ENCODE measurements at places on chromosomes 13 and 19.
A peak's percentile ranks its signal among the peaks of the same experiment; 100 is the strongest.

DNA sequence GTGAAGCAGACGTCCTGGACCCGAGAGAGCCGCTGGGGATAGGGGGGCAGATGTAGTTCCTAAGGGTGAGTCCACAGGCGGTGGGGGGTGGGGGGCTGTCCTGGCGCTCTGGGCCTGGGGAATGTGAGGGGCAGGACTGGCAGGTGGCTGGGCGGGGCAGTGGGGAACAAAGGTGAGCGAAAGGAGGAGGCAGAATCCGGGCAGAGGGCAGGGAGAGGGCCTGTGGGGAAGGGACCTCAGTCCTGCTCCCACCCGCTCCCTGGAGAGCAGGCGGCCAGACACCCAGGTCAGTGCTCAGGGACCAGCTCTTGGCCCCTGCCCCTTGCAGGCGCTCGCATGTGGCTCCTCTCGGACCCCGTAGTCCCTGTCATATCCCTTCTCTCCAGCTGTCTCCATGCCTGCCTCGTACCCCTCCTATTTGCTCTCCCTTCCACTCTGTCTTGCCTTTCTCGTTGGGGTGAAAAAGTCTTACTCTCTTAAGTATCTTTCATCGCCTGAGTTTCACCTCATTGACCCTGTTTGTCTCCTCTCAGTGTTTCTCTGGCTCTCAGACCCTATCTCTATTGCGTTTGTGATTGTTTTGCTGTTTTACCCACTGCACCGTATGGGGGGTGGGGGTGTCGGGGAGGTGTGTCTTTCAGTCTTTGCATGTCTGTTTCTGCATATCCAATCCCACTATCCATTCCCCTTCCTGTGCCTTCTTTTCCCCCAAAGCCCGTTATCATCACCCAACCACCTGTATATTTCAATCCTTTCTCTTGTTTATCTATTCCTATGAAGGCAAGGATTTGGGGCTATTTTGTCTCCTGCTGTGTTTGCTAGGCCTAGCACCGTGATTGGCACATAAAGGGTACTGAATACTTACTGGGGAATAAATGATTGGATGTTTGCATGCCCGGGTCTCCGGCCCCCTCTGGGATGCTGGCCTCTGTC is 5.8 kb downstream of the SPHK2 start:
- ATAC-seq, result no peak

DNA sequence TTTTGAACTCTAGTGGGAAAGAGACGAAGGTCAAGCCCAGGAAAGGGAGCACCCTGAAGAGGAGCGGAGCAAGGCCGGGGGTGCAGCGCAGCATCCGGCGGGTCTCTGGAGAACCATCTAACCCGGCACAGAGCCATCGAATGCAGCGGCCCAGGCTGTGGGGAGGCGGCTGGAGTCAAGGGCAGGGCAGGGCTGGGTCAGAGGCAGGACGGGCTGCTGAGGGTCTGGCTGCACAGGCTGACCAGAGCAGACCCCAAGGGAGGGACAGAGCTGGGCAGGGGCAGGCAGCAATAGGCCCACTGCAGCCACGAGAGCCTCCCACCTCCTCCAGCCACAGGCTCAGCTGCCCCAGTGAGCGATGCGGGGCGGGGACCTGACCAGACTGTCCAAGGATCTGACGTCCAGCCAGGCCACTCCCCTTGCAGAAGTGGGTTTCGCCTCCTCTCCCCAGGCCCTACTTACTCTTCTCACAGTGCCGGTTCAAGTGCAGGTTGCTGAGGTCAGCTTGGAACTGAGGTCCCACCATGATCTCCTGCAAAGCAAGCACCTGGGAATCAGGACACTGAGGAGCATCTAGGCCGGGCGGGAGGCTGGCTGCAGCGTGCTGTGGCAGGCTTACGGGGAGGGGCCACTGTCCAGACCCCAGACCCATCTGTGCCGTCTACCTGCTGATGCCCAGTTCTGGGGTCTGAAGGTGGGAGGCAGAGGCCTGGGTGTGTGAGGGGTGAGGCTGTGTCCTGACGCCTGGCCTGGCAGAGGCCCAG is 19.2 kb downstream of the MIER2 start:
- ATAC-seq, result no peak

DNA sequence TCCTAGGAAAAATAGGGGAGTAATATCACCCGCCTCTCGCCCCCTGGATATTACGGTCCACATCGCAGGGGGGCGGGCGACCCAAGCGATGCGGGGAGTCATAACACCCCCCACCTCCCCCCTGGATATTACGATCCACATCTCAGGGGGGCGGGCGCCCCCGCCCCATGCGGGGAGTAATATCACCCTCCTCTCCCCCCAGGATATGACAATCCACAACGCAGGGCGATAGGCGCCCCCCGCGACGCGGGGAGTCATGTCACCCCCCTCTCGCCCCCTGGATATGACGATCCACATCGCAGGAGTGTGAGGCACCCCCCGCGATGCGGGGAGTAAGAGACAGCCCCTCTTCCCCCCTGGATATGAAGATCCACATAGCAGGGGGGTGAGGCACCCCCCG is 684.4 kb upstream of the PCDH9 start:
- ATAC-seq, result no peak

DNA sequence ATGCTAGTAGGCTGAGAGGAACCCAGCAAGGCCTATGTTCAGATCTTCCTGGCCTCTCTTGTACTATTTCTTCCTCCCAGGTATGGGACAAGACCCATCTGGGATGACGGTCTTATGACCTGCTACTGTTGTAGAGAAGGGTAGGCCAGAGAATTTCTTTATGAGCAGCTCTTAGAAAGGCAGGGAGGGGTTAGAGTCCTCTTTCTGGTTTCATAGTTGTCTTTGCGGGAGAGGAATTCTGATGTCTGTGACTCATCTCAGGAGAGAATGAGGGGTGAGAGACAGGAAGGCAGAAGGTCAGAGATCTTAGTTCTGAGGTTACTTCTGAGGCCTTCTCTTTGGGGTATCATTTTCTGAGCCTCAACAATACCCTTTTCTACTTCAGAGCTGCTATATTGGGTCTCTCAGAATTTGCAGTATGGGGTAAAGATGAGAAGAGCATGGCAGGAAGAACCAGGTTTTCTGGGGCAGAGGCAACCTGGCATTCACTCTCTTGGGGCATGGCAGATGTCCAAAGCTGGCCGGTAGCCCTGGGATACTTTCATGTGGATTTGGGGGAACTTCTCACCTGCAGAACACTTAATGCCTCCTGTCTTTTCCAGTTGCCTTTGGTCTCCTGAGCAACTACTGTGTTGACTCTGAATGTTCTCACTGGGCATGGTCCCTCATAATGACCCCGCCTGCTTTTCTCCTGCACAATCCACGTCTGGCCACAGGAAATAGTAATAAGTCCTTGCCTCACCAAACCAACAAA is 154.4 kb downstream of the GGACT start:
- peak; percentile 94 for ATAC-seq

DNA sequence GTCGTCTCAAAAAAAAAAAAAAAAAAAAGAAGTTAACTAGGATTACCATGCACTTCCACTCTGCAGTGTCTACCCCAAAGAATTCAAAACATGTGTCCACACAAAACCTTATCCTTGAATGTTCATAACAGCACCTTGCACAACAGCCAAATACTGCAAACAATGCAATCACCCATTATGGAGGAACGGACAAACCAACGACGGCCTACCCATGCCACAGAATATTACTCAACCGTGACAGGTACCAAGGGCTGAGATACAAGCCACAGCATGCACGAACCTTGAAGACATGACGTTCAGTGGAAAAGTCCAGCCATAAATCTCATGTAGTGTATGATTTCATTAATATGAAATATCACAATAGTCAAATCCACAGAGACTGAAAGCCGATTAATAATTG is 3.0 kb upstream of the SHISA7 start:
- no peak for ATAC-seq

GRCh38 chr13:77859450-77859849 is 59.2 kb downstream of the EDNRB start:
- no peak for ATAC-seq

GRCh38 chr19:35742121-35742724 is at the start of gene IGFLR1:
IGFLR1 (minus strand) TSS chr19:35742452; CDS start chr19:35741180, 1,272 bp downstream.
- no peak for ATAC-seq

DNA sequence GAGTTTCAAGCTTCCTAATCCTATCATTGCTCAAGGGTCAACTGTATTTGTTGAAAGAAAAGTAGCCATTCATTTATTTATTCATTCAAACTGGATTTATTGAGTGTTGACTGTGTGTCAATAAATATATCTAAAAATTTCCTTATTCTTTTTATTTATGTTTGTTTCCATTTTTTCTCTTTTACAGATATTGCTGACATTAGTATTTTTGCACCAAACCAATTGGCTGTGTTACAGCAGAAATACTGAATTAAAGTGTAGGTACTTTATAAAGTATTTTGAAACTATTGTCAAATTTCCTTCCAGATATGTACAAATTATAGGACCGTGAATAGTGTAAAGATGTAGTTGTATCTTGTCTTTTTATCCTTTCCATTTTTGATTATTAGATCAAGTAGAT is 692.0 kb upstream of the SLC10A2 start:
- ATAC-seq, result no peak

- no peak for ATAC-seq
These were observed 290.7 kb downstream of the SPRY2 start for GRCh38 chr13:80050252-80050651.

DNA sequence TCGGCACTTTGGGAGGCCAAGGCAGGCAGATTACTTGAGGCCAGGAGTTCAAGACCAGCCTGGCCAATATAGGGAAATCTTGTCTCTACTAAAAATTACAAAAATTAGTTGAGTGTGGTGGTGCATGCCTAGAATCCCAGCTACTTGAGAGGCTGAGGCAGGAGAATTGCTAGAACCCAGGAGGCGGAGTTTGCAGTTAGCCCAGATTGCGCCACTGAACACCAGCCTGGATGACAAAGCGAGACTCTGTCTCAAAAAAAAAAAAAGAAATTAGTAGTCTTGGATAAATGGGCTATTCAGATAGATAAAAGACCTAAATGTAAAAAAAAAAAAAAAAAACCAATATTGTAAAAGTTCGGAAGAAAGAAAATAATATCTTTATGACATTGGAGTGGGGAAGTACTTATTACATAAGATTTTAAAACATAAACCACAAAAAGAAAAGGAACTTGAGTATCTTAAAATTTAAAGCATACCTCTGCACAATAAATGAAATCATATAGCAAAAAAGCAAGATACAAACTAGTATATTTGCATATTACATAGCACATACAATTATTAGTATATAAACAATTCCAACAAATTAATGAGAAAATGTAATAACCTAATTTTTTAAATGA is 26.7 kb upstream of the RNASEH2B start:
- no peak for ATAC-seq

GRCh38 chr13:27035892-27036235 is 135.7 kb downstream of the USP12 start:
- ATAC-seq, result peak; percentile 66

DNA sequence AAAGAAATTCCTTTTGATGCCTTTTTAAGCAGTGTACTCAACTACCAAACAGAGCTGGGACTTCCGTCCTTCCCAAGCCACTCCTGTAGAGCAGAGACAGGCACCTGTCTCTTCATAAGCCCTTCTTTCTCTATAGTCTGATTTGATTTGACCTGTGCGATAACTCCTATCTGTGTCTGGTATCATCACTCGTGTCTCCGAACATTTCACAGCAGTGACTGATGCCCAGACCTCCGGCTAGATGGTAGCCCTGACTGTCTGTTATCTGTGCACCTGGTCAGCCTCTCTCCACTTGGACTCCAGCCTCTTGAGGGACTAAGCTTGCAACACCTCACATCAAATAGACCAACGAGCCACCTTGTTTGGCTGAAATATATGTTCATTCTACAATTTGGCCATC is 316.2 kb upstream of the ZNF507 start:
- no peak for ATAC-seq

- no peak for ATAC-seq
These were observed 21.7 kb upstream of the C1QTNF9B start for GRCh38 chr13:23919006-23919405.

- no peak for ATAC-seq
These were observed 10.4 kb upstream of the TBC1D4 start for GRCh38 chr13:75492389-75492788.

DNA sequence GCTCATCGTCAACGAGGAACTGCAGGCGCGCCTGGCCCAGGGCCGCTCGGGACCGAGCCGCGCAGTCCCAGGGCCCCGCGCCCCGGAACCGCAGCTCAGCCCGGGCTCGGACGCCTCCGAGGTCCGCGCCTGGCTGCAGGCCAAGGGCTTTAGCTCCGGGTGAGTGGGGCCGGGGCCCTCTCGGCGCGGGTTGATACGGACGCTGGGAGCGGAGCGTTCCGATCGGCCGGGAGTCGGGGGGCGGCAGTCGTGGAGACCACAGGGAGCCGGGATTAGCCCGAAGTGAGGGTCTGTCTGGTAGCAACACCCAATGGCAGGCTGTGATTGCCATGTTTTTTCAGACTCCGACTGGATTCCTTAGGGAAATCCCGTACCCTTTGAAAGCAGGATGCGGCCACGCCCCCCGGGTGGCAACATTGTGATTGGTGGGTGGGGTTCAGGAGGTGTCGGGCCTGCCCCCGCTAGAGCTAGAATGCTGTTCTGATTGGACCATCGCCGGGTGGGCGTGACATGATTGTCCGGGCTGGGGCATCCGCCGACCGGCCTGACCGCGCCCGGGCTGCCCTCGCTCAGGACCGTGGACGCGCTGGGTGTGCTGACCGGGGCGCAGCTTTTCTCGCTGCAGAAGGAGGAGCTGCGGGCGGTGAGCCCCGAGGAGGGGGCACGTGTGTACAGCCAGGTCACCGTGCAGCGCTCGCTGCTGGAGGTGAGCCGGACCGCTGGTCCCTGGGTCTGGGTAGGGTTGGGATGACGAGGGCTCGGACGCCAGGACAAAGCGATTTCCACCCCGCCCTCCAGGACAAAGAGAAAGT is 11.3 kb downstream of the EPS8L1 start:
- peak; percentile 89 for ATAC-seq

DNA sequence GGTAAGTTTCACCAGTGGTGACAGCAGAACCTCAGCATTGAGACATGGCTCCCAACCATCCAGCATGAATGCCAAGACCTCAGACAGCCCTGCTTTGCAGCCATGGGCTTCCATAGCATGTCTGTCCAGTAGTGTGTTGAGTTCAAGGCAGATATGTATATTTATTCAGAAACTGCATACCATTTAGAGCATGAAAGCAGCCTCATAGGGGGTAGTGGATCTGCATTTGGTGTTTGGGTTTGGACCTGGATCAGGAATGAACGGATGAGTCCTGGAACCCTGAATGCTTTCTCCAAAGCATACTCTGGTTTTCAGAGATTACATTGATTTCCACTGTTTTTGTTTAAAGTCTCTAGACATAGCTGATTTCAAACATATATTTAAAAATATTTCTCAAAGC is 114.3 kb downstream of the ESD start:
- ATAC-seq, result no peak

GRCh38 chr13:30616927-30617314 is 799 bp upstream of the USPL1 start:
- peak; percentile 75 for ATAC-seq

DNA sequence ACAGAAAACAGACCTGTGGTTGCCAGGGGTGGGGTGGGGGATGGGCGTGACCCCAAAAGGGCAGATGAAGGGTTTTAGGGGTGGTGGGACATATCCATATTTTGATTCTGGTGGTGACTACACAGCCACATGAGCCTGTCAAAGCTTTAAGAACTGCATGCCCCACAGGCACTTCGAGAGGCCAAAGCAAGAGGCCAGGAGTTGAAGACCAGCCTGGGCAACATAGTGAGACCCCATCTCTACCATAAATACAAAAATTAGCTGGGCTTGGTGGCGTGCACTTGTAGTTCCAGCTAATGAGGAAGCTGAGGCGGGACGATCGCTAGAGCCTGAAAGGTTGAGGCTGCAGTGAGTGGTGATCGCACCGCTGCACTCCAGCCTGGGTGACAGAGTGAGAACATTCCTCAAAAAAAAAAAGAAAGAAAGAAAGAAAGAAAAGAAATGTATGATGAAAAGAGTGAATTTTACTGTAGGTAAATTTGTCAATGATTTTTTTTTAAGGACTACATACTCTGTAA is 18.9 kb upstream of the BCL3 start:
- no peak for ATAC-seq

GRCh38 chr19:52896431-52897137 is 851 bp downstream of the ZNF320 start:
- peak; percentile 57 for ATAC-seq
